ENCODE measurements at places on chromosomes 12 and 14.
A peak's percentile ranks its signal among the peaks of the same experiment; 100 is the strongest.

- no peak for DNase-seq
These were observed 145.9 kb downstream of the DUSP6 start for GRCh38 chr12:89206390-89206789.

GRCh38 chr12:77058740-77059139 is 6.6 kb downstream of the E2F7 start:
- no peak for DNase-seq

- DNase-seq, result no peak
These were observed 335 bp downstream of the GCN1 start for GRCh38 chr12:120194226-120194533.

DNA sequence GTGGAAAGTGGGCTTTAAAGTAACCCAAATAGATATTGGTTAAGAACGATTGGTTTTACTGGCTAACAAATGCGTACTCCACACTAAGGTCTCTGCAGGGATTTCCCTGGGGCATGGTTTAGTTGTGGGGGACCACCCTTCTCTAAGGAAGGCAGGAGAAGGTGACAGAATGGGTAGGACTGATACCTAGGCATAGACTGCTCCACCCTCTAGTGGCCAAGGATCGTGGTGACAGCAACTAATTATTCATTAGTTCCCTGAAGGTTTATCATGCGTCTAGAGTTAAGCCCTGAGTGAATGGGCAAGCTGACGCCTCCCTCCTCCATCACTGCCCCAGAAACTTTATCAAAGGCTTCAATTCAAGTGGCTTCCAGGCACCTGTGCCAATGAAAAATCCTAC is 9.1 kb downstream of the FAM181A start:
- no peak for DNase-seq

DNA sequence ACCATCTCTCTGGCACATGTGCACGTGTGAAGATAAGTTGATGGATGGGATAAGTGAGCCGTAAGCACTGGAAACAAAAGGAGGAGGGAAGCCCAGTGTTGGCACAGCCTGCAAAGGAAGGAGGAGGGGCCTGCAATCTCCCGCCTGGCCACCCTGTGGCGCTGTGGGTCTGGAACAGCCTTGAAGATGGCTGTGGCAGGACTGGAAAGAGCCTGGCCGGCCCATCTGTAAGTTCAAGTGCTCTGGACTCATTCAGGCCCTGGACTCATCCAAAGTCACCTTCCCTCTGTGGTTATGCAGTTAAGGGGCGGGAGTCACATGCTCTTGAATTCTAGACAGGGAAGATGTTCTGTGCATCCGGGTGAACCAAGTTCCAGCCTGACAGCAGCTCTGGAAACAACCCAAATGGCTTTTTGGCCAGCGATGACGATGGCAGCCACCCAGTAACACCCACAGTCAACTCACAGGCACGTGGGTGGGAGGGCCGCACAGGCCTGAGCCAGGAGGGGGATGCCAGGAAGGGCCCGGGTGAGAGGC is 50.4 kb downstream of the CHGA start:
- DNase-seq, result no peak

DNA sequence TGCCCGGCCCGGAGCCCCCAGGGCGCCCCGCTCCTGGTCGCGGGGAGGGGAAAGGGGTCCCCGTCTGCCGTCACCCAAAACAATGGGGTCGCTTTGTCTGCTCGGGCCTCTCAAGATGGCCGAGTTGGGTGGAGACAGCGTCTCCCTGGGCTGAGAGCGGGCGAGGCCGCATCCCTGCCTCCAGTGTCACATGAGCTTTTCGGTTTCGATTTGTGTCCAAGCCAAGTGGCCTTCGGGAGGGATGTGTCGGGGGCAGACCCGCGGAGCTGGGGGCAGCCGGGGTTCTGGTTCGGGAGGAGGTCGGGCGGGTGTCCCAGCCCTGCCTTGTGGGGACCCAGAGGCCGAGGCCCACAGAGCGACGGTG is 790 bp downstream of the DYNC1H1 start:
- DNase-seq, result peak; percentile 60

DNA sequence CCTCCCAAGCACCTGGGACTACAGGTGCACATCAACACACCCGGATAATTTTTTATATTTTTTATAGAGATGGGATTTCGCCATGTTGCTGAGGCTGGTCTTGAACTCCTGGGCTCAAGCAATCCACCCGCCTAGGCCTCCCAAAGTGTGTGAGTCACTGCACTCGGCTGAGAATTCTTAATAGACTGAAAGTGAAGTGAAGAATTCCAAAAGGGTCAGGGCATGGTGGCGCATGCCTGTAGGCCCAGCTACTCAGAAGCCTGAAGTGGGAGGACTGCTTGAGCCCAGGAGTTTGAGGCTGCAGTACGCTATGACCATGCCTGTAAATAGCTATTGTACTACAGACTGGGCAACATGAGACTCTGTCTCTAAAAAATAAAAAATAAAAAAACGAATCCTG is 43.7 kb downstream of the TCHP start:
- DNase-seq, result no peak

GRCh38 chr12:6584293-6584692 is 16.2 kb upstream of the NOP2 start:
- no peak for DNase-seq

- peak; percentile 51 for DNase-seq
These were observed 2.4 kb upstream of the RNASE7 start for GRCh38 chr14:21039585-21040369.

GRCh38 chr14:35420036-35420811 is 15.7 kb upstream of the NFKBIA start:
- DNase-seq, result no peak

DNA sequence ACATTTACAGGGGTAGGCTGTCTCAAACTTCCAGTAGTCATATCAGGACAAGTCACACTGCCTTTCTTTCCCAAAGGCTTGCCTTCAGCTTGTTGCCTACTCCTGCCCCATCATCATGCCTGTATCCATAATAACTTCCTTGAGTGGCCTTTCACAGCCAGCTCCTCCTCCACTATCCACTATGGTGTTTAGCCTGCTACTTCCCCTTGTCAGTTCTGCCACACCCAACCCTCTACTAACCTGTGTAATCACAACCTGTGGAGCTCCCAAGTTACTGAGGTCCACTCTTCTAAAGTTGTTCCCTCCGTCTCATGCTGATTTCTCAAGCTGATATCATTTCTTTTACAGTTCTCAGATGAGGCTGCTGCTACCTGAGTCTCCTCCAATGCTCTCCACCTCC is 159.9 kb downstream of the BMP4 start:
- DNase-seq, result no peak

GRCh38 chr14:77579065-77579464 is 37.4 kb downstream of the SPTLC2 start:
- DNase-seq, result no peak

- no peak for DNase-seq
These were observed 953 bp downstream of the MAPK1IP1L start for GRCh38 chr14:55052269-55052930.

GRCh38 chr14:29738950-29739349 is 188.7 kb downstream of the PRKD1 start:
- DNase-seq, result no peak

All from thymus (tissue), 14 donors.